ENCODE measurements at places on chromosomes 2 and 18.

DNA sequence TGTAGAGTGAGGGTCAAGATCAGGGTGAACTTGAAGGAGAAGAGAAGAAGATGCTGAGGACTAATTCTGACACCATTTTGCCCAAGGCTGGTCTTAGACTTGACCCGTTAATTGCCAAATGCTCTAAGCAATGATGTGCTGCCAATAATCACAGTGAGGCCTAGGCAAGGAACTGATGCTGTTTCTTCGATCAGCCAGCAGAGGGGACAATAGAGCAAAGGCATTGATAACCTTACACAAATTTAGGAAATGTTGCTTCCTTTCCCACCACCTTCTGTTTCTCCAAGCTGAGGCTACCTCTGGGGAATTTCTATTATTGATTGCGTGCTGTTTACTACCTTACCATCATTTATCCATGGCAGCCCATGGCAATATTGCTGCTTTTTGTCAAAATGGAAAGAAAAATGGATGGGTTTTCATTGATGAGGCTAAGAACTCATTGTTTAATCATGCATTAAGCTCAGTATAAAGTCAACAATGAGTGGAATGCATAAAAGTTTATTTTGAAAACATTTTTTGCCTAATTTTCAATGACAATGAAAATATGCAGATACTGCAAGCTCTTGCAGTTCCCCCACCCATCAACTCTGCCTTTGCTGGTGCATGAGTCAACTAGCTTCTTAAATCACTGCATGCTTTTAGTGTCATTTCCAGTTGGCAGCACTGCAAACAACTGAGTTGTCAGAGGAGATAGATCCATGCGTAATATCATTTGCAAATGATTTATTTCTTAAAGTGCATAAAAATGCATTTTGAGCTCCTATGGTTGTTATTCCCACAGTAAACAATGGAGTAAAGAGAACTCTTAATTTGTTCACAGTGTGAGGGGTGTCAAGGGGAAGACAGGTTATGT is 116.4 kb upstream of the NYAP2 start:
- peak; percentile 6 for DNase-seq

- no peak for DNase-seq
These were observed 1612.6 kb upstream of the CELF4 start for GRCh38 chr18:39178166-39178565.

- DNase-seq: no peak
These were observed 648.3 kb upstream of the PKDCC start for GRCh38 chr2:41399437-41400087.

- DNase-seq: no peak
These were observed 57.2 kb downstream of the CDC42EP3 start for GRCh38 chr2:37614061-37614738.

GRCh38 chr2:181268174-181268867 is 188.9 kb upstream of the ITGA4 start:
- DNase-seq: no peak

DNA sequence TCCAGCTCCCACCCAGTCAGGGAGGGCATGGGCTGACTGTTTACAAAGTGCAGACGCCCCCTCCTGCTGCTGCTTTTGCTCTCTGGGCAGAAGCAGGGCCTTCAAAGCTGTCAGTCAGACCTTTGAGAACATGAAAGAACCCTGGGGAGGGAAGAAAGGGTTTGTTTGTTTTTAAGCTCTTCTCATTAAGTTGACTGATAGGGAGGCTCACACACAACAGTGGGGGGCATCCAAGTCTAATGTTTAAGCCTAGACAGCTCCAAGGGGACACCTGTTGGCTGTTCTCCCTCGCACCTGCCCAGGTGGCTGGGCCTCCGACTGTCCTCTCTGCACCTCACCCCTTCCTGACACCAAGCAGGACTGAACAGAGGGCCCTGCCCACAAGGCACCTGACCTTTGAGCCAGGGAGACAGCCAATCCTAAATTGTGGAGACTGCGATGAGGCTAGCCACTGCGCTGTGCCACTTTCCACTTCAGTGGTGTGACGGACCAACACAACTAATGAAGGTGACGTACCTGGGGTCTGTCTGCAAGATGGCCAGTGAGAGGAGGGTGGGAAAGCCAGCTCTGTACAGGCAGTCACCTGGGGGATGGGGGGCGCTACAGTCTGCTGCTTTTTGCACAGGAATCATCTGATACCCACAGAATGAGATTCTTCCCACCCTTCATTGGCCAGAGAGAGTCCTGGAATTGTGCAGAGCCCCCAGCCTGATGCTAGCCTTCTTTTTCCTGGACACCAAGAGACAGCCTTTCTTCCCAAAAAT is 16.3 kb downstream of the ST6GAL2 start:
- DNase-seq: no peak

DNA sequence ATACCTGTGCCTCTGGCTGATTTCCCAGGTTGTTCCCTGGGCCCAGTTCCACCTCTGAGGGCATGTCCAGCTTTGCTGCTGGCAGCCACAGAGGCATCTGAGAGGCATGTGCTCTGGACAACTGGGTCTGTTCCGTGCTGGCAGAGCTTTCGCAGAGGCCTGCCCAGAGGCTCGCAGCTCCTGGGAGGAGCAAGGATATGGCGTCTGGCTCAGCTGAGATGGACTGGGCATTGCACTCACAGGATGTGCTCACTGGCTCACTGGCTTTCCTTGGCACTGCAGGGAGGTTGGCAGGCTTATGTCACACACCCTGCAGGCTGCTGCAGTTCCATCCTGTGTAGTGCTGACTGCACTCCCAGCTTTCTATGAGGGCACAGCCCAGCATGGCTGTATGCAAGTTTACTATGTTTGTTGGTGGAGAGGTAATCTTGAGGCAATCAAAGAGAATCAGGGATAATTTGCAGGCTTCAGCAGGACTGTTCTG is 172.3 kb downstream of the PRKCE start:
- DNase-seq: no peak

DNA sequence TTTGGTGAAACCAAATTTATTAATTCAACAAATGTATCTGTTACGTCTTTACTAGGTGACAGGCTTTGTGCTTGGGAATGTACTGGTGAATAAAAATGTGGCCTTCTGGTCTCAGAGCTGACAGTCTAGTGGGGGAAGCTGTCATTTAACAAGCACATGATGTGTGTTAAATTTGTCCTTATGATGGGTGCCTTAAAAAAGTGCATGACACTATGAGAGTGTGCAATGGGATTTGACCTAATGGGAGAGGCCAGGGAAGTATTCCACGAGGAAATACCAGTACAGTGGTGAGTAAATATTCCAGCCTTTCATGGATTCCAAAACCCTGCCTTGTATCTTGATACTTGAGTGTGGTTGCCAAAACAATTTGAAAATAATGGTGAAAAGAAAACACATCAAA is 308.9 kb downstream of the PLCL1 start:
- DNase-seq: no peak

- no peak for DNase-seq
These were observed 27.6 kb upstream of the MYO1B start for GRCh38 chr2:191217580-191217979.

DNA sequence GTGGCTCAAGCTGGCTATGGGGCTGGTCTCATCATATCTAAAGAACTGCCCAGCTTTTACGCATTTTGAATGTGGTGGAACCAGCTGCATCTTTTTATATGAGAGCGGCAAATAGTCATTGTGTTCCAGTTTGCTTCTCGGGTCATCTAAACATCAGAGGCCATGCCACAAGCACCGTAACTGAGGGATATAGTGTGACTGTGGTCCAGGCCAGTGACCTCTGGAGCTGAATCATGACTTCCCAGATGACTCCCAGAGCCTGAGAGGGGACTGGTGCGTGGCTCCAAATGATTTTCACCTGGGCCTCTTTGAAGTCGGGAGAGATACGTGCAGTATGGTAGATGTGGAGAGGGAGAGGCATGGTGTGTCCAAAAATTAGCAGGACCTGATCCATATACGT is 271.0 kb downstream of the NEDD4L start:
- no peak for DNase-seq

DNA sequence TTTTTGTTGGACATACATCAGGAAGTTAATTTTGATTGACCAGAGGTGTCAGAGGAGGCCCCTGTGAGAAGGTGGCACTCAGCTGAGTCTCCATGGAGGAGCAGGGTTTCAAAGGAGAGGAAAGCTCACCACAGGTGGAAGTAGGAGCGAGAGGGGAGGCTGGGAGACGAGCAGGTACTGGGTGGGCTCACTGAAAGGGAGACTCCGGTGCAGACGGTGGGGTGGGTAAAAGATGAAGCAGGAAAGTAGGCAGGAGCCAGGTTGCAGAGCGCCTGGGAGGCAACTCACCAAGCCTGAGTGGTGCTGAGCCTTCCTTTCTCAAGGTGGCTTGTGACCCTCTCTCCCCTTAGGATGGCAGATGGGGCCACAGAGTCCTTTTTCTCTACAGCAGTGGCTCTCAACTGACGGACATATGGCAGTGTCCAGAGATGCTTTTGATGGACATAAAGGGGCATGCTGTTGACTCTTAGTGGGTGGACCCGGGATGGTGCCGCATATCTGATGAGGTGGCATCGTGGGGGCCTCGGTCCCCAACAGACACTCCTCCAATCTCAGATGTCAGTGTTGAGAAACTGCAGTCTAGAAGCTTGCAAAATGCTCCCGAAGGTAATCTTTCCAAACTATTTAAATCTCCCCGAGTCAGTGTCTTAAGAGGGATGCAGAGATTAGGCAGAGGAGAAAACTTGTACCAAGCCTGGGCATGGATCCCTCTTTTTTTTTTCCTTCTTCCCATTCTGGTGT is 64.0 kb downstream of the LPIN1 start:
- DNase-seq: no peak

DNA sequence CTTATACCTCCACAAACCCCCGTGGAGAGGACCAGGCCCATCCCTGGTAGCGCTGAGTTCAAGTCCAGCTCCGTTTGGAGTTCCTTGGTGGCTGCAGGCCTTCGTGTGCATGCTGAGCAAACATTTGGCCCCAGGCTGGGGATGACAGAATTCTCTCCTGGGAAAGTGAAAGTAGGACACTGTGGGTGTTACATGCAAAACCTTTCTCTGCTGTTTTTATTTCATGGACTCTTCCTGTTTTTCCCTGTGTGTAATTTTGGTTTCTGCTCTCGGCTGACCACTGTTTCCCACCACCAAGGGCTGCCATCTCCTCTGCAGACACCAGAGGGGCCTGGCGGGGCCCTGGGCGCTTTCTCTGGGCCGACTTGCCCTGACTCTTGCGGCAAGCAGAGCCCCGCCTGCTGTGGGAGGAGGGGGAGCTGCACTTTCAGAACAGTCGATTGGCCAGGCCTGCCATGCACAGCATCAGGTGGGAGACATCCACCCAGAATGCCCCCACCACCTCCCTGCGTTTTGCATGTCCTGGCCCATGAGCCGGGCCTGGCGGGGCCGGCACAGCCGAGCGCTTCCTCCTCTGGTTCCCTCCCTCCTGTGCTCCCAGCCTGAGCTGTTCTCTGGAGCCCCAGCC is 102.4 kb downstream of the CABLES1 start:
- DNase-seq: peak; percentile 69

DNA sequence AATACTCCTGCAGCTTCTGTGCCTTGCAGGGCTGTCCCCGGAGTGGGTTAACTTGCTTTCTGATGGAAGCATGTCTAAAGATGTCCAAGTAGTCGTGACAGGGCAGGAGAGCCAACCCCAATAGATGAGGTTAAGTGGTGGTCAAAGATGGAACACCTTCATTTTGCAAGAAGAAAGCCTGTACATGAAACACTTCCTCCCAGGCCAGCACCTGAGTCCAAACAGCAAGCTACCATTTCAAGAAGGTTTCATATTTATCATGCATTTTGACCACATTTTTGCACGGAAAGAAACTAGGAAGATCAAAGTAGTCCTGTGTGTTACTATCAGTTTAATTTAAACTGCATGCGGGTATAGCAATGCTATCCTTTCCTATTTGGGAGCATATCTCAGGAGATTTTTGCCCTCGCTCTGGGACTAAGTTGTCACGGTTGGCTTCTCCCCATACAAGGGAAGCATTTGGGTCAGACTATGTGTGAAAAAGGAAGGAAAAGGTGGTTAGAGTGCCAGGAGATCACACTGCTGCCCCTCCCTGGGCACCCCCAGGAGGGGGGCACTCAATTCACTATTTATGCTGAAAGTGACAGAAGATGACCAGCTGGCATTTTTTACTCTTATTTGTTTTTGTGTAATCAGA is 187.6 kb downstream of the ZNF521 start:
- DNase-seq: no peak

- DNase-seq: no peak
These were observed 83.1 kb downstream of the CCDC85A start for GRCh38 chr2:56266761-56267414.

- DNase-seq: no peak
These were observed 19.3 kb downstream of the OXER1 start for GRCh38 chr2:42744545-42745082.

- DNase-seq: no peak
These were observed 50.4 kb upstream of the FZD5 start for GRCh38 chr2:207819839-207820784.

DNA sequence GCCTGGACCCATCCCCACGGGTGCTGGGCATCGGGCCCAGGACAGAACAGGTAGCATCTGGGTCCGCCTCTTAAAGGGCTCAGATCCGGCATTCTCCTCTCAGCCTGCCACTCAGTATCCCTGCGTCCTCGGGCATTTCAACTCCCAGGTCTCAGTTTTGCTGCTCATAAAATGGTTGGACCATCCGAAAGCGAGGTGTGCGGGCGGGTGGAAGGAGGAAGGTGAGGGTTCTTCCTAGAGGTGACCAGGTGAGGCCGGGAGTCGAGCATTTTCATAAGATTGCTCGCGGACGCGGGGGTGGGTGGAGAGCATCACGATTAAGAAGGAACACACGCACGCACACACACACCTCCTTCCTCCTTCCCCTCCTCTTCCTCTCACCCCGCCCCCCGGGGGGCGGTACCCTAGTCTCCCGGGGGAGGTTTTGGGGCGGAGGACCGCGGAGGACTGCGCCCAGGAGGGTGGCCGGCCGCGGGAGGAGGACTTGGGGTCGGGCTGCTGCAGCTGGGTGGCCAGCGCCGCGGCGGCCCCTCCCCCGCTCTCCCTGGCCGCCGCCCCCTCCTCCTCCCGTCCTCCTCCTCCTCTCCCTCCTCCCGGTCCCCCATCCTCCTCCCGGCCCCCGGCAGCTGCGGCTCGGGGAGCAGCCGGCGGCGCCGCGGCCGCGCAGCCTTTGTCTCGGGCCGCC is 97.9 kb upstream of the GPR45 start:
- DNase-seq: peak; percentile 35

DNA sequence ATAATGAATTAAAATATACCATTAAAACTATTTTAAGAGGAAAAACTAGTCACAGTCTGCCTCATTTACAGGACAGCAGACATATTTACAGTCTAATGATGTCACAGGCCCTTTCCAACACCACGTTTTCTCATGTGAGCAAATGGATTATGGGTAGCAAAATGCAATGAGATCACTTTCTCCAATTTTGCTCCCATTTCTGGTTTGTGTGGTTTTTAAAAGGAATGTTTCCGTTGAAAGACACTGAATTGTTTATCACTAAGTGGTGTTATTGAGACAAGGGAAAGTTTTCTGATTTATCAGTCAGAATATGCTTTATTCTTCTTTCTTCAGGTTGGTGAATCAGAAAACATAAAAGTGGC is 11.4 kb upstream of the NR4A2 start:
- no peak for DNase-seq
